Stimulated activated CD4-positive, alpha-beta T cell treated with anti-CD3 and anti-CD28 coated beads, TNF-alpha, amount 100 ng/mL, for 48 hours (primary cell): ENCODE measurements at places on chromosomes 7 and 10.

- no peak for DNase-seq
Observed at GRCh38 chr7:964401-965231, 10.1 kb upstream of the ADAP1 start.

GRCh38 chr10:103490986-103491314, 2.6 kb upstream of the NEURL1 start:
- DNase-seq: no peak

- no peak for DNase-seq
Observed at GRCh38 chr7:55537458-55537990, 34.8 kb downstream of the VOPP1 start.

- peak; percentile 81 for DNase-seq
Observed at GRCh38 chr7:151038951-151039849, 9.1 kb upstream of the ASIC3 start.

DNA sequence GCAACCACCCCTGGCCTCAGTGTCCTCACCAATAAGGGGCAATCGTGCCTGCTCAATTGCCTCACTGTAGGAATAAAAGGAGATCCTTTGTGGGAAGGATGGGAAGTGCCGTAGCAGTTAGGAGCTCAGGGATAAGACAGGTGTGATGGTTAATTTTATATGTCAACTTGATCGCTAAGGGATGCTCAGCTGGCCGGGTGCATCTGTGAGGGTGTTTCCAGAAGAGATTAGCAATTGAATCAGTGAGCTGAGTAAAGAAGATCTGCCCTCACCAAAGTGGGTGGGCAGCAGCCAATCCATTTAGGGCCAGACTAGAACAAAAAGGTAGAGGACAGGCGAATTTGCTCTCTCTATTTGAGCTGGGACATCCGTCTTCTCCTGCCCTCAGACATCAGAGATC, 46.3 kb downstream of the BUB3 start:
- DNase-seq: no peak

DNA sequence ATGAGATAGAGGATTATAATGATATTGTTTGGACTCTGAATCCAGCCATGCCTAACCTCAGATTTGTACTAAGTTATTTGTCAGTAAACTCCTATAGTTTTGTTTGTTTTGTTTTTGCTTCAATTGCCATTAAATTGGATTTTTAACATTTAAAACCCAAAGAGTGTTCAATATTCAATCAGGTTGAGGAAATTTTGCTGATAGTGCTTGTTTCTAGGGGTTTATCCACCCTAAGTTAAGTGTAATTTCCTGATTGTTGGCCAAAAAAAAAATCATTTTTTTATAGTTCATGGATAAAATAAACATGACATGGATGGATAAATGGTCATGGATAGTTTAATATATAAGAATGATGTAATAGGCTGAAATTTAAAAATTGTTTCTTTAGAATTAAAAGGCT, 11.4 kb upstream of the BET1 start:
- DNase-seq: no peak

GRCh38 chr7:28088032-28088431, 92.6 kb downstream of the JAZF1 start:
- no peak for DNase-seq

DNA sequence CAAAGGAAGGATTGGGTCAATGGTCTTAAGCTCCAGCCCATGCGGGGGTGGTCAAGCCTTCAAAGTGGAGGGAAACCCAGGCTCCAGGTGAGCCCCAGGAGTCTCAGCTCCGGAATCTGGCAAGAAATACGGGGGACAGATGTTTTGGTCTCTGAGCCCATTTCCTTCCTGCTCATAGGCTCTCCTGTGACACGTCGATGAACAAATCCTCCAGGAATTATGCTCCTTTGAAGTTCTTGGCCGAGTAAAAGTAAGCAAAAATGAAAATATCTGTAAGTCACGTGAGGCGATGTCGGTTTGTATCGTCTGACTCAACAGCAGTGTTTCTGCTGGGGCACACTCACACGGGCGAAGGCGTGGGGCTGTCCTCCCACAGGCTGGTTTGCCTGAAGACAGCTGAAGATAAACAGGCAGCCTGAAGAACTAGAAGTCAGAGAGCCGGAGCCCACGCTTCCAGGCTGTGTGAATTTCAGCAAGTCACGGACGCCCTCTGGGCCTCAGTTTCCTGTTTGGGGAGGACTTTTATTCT, 52.6 kb upstream of the SMNDC1 start:
- no peak for DNase-seq

- DNase-seq: no peak
Observed at GRCh38 chr10:71299071-71299785, 19.8 kb upstream of the SLC29A3 start.

GRCh38 chr10:110376021-110376766, 71.5 kb upstream of the SMNDC1 start:
- no peak for DNase-seq

DNA sequence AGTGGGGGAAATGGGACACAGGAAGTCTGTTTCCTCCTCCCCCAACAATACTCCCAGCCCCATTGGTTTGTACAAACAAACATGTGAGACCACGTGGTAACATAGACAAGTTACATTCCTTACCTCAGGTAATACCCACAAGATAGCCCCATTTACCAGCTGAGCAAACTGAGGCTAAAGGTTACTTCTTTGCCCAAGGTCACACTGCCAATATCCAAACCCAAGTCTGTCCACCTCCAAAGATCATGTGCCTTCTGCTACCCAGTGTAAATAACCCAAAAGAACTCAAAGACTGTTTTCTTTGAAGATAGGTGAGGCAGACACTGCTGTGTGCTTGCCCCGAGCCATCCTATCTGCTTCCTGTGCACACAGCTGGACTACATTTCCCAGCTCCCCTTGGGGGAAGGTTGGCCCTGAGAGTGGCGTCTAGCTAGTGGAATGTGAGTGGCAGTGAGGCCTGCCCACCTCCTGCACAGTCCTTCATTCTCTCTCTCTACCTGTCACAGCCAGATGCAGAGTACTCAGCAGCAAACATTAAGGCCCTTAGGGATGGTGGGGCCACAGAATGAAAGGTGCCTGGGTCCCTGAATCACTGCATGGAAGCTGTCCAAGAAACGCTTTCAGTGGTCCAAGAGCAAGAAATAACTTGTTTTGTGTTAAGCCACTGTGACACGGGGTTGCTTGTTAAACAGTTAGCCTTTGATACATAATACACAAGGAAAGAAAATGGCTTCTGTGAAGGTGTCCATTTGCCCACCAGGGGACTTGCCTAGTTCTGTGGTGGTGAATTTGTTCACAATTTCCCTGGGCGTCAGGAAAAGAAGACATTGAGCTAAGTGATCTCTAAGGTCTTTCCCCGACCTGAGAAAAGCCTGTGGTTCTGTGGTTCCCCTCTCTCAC, 257.7 kb upstream of the NFE2L3 start:
- DNase-seq: no peak

DNA sequence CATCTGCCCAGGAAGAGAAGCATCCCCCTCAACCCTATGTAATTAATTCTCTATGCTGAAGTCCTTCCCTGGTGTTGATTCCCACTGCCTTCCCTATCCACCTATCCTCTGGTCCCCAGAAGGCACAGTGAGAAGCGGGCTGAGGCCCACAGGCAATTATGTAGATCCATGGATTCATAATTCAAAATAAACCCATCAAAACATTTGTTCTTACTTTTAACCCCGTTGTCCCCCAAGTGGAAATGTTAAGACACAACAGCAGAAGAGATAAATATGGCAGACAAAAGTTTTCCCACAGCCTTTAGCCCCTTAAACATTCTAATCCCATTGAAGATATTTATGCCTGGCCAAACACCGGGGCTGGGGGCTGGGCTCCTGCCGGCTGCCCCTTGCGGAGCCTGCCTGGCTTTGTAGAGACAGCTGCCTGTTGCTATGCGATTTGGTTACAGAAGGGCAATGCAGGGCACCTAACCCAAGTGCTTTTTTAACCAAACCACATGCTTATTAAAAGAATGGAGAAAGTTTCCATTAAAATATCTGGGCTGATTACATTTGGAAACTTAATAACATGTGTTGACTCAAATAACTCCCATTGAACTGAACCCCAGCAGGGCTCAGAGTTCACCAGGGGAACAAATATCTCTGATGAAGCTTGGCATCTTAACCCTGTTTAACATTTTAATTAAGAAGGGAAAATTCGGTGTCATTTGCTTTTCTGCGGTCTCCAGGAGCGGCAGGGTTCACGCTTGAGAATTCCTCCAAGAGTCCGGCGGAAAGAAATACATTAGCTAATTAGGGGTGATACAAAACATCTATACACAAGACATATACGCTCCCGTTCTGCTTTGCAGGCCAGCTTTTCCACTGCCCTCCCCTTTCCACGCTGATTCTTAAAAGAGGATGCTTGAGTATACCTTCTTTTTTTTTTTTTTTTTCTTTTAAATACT, 110.8 kb upstream of the FGFR2 start:
- no peak for DNase-seq

GRCh38 chr10:104080762-104081161, 4.9 kb downstream of the COL17A1 start:
- DNase-seq: no peak

DNA sequence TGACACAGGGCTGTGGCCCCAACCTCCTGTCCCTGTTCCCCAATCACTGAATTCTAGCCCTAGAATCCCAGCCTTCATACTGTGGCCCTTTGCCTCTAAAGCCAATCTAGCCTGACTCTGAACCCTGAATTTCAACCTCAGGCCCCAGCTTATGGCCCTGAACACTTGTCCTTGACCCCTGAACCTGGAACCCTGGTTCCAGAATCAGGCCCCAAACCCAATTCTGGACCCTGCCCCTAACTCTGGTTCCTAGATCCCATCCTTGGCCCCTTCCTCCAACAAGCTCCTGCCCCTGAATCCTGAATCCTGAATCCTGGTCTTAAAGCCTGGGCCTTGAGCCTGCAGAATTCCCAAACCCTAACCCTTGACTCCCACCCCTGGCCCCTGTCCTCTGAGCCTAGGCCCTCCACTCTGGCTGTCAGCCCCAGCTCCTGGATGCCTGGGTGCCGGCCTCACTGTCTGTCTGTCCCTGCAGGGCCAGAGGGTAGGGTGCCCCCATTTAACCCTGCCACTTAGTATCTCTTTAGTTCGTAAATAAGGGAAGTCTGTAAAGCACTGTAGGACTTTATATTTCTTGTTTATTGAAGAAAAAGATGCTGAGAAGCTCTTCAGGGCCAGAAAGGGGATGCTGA, 1.3 kb downstream of the INPP5A start:
- DNase-seq: no peak

- no peak for DNase-seq
Observed at GRCh38 chr7:158614700-158615099, 27.1 kb upstream of the PTPRN2 start.

GRCh38 chr10:5606321-5606720, 60.1 kb downstream of the ASB13 start:
- no peak for DNase-seq

GRCh38 chr10:118471863-118472262, 123.6 kb downstream of the PRLHR start:
- DNase-seq: no peak

DNA sequence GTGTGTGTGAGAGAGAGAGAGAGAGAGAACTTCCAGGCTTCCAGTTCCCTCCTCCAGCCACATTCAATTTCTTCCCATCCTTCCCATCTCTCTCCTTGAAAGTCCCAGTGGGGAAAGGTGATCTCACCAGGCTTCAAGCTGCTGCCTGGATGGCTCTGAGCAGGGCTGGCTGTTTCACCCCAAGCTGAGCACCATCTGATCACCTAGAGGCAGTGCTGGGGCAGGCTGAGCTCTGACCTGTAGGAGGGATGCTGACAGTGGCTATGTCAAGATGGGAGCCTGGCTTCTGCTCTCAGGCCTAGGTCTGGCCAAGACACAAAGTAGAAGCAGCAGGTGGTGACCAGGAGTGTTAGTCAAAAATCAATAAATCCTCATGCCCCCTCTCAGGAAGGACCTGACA, 370.8 kb downstream of the PLXNA4 start:
- no peak for DNase-seq

DNA sequence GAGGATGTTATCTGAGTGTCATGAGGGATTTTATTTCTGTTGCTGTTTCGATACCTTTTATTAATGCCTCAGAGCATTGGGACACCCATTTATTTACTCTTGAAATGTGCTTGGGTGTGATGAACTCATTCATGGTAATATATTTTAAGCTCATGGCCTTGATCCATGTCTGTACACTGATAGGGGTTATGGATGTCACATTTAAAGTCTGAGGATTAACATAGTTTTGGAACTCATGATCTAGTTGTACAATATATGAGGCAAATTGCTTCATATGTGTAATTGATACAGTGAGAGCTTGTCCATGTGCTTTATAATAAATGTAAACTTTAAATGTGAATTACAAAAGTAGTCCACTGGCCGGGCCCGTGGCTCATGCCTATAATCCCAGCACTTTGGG, 23.0 kb upstream of the ZRANB1 start:
- no peak for DNase-seq

DNA sequence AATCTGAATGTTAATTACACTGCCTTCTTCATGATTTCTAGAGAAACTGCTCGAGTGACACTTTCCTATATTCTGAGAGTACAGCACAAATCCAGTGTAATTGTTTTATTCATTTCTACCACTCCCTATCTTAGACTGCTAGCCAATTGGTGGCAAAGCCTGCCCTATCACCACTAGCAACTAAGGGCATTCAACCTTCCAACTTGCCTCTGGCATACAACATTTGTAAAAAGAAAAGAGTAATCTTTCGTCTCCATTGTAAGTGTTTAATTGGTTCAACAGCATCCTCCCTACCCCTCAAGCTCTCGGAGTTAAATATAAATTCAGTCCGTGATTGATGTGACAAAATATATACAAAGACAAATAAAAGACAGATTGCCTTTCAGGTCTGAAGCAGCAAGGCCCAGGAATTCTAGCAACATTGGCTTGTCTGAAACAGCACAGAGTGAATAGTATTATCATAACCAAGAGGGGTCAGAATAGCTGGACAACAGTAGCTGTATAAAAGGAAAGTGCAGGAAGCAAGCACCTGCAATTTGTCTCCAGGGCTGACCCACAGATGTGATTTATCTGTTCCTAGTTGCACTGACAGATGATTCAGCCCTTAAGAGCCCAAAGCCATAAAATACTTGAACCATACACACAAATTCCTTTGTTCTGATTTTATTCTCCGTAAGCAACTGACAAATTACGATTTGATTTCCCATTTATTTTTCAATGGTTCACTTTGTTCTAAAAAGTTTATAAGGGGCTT, 47.6 kb upstream of the ANKRD1 start:
- no peak for DNase-seq

DNA sequence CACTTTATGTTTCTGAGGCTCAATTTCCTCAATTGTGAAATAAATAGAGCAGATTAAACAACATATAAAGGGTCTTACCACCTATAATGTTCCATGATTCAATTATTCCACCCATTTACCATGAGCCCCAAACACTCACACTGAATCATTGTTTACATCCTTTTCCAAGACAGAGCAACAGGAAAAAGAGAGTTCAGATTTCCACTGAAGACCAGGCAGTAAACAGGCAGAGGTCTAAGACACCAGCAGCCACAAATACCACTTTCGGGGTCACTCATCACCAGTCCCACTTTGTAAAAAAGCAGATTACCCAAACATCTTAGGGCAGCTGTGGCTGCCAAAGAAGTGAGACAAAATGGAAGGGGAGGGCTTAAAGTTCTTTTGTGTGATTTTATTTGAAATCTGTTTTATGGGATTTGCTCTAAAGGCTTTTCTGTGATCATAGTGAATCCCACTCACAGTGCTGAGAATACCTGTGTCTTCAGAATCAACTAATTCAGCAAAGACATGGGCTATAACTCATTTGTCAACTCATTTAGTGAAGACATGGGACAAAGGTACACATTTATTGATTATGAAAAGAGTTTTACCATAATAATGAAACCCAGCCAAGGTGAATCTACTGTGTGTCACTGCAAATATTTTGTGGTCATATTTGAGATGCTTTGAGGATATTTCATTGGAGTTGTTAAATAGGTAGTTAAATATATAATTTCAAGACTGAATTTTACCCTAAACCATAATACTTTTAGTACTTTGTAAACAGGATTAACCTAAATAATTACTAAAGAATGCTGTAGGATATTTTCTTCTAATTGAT, 24.8 kb upstream of the DLD start:
- DNase-seq: no peak

- DNase-seq: no peak
Observed at GRCh38 chr7:86844608-86845007, 200.9 kb downstream of the GRM3 start.
